ENCODE measurements at places on chromosomes 7 and 10.
A peak's percentile ranks its signal among the peaks of the same experiment; 100 is the strongest.

- no peak for DNase-seq
Observed at GRCh38 chr10:129498680-129499079, 31.6 kb downstream of the MGMT start.

DNA sequence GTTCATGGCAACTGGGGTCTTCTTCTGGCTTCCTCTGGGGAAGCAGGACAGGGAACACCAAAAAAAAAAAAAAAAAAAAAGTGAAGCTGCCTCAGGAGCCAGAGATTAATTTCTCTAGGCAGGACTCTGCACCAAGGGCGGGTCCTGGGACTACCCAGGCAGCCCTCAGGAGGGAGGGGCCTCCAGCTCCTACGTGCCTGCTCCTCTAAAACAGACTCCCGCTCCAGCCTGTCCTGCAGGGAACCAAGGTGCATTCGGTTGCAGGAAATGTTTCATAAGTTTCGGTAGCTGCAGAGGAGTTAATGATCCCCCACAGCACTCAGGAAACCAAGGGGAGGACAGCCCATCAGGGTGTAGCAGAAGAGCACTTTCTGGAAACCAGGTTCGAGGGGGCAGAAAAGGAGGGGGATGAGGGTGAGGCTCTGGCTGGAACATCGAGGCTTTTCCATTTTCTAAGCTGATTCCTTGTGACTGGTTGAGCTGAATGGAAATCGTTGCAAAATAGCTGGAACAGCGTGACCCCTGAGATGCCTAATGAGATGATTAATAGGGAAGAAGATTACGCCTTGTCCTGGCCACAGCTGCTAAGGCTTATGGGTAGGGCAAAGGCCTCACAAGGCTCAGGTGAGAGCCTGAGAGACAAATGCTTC is 84.2 kb downstream of the STRA8 start:
- DNase-seq: no peak

- no peak for DNase-seq
Observed at GRCh38 chr7:124781418-124781817, 15.8 kb upstream of the GPR37 start.

GRCh38 chr7:84701524-84702306 is 485.1 kb downstream of the SEMA3D start:
- DNase-seq: no peak

GRCh38 chr7:32094516-32094915 is 24.3 kb upstream of the PDE1C start:
- no peak for DNase-seq

- no peak for DNase-seq
Observed at GRCh38 chr7:142481548-142481947, 223.7 kb upstream of the PRSS58 start.

GRCh38 chr10:78899098-78899754 is 169.5 kb upstream of the ZMIZ1 start:
- no peak for DNase-seq

- DNase-seq: no peak
Observed at GRCh38 chr7:48144291-48144768, 26.9 kb upstream of the ABCA13 start.

DNA sequence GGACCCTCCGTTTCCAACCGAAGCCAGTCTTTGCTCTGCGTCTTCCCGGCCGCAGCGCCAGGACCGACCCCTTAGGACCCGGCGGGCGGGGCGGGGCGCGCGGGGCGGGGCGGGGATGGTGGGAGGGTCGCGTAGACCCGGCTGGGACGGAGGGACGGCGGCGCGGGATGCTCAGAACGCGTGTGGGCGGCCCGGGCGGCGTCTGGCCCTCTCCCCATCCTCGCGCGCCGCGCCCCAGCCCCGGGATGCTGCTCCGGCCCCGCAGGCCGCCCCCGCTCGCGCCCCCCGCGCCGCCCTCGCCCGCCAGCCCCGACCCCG is at the start of gene UTF1:
TSS of gene UTF1 (plus strand) at position 174 of the 318 bp plus-strand sequence. CDS start at position 246, 72 bp downstream.
- no peak for DNase-seq

GRCh38 chr7:72781161-72781560 is 46.8 kb downstream of the TYW1B start:
- no peak for DNase-seq

GRCh38 chr7:100888988-100889750 is at the start of gene UFSP1:
Gene UFSP1, minus strand, starts transcription at chr7:100889715. Its CDS starts 444 bp downstream, at chr7:100889271.
- no peak for DNase-seq

GRCh38 chr7:120944826-120945562 is 5.6 kb upstream of the ING3 start:
- DNase-seq: peak; percentile 11

- DNase-seq: no peak
Observed at GRCh38 chr10:48773580-48773979, 88.9 kb downstream of the WDFY4 start.

- DNase-seq: no peak
Observed at GRCh38 chr10:37703114-37703513, 154.3 kb downstream of the ZNF248 start.

DNA sequence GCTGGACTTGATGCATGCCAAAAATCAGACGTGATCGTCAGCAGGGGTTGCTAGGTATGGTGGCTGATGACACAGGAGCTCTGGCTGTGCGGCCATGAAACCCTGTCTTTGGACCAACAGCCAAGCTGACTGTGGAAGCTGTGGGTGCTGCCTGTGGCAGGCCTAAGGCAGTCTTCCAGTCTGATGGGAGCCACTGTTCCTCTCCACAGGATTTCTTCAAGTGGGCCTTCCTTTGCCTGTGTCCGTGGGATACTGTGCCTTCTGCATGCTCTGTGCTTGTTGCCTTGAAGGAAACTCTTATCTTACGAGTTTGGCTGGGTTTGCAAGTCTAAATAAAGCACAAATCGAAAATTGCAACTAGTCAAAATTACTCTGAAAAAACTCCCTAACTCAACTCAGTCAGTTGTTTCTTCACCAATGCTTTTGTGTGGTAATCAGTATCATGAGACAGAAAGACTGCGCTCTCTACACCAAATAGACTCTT is 101.9 kb upstream of the PDLIM1 start:
- DNase-seq: no peak
